ENCODE measurements at places on chromosomes 6 and 20.

- DNase-seq: no peak
Measured at GRCh38 chr20:61924211-61924857, 141.3 kb downstream of the TAF4 start.

DNA sequence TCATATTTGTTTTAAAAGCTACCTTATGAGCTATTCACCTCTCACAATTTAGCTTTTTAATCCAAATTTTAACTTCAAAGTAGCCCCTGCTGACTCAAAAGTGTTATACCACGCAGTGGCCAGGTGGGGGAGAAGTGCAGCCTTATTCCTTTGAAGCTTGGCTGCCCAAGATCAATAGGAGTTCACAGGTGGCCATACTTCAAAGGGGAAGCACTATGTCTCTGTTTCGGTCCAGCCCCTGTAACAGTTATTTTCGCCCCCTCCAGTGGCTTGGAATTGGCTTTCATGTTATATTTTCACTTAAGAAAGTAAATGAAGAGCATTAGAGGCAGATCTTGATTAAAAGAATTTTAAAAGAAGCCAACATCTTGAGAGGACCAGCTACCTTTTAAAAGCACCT is 608.4 kb downstream of the EPHA7 start:
- DNase-seq: no peak

DNA sequence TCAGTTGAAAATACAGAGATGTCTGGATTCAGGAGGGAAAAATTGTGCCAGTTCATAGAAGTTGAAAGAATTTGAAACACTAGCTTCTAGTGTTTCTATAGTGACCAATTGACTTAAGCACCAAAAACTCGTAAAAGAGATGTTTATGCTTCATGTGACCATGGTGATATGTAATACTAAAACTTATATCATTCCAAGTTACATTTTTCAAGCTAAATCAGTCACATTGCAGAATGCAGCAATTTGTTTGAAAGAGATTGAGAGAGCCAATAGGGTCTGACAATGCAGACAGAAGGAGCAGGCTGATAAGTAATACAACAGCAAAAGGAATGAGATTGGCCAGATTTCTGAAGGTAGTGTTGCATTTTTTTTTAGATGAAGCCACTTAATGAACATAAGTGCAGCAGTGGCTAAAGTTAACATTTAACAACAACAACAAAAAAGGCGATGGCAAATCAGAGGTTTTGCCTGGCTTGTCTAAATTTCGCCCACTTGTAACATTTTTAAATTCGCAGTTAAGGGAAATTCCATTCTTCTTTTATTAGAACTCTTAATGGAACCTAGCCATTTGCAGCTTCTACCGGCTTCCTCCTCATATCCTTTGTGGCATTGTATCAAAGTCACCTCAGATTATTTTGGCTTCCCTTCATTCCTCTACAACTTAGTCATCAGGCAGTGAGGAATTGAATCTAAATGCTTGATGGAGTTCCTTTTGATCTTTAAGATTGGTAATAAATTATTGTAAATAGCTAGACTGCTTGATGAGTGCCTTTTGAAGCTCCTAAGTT is 484.0 kb upstream of the SOX4 start:
- no peak for DNase-seq

GRCh38 chr20:15209537-15209936 is 872.1 kb upstream of the FLRT3 start:
- DNase-seq: no peak

DNA sequence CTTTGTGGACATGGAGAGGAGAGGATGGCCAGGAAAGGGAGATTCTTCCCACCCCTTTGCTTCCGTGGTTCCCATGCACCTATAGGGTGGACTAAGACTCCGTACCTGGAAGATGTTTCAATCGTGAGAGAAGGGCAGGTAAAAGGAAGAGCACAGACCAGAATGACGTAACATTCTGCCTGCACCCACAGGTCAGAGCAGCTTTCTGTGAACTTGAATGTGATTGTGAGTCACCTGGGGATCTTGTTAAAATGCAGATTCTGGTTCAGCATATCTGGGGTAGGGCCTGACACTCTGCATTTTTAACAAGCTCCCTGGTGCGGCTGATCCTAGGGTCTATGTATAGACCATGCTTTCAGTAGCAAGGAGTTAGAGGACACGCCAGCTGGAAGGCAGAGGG is 164.1 kb upstream of the SGK1 start:
- DNase-seq: no peak

GRCh38 chr6:153618371-153619322 is 420.4 kb upstream of the OPRM1 start:
- no peak for DNase-seq

DNA sequence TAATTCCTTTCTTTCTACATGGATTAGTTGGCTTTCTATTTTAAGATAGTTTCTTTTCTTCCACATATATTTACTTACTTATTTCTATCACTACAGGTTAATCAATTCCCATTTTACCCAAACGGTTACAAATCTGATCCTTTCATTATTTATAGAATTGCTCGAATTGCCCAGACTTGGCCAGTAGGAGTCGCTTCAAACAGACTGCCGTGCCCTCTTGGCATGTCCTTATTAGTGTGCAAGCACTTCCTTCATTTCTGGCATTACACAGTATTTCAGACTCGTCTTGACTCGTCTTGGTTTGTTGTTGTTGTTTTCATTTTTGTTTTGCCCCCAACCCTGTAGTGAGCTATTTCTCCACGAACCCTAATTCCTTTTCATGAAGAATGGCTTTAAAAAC is 74.6 kb downstream of the SAMD3 start:
- no peak for DNase-seq

GRCh38 chr20:53834062-53834442 is 236.3 kb downstream of the BCAS1 start:
- no peak for DNase-seq

DNA sequence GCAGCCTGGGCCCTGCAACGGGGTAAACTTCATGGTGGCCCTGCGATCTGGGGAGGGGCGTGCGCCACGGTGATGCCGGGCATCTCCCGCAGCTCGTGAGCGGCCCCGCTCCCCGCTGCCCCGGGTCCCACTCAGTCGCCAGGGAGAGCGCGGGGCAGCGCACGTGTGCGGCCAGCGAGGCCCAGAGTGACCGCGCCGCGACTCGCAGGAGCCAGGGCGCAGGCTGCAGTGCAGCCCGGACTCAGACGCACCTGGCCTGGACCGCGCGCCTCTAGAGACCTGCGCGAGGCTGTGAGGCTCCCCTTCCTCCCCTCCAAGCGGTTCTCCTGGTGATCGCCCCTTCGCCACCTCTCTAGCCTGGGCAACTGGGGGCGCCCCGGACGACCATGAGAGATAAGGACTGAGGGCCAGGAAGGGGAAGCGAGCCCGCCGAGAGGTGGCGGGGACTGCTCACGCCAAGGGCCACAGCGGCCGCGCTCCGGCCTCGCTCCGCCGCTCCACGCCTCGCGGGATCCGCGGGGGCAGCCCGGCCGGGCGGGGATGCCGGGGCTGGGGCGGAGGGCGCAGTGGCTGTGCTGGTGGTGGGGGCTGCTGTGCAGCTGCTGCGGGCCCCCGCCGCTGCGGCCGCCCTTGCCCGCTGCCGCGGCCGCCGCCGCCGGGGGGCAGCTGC is 652 bp downstream of the BMP6 start:
- DNase-seq: peak; percentile 3

GRCh38 chr20:45289942-45290676 is 16.5 kb upstream of the RBPJL start:
- no peak for DNase-seq

GRCh38 chr20:2564406-2564805 is 28.0 kb downstream of the TMC2 start:
- no peak for DNase-seq

DNA sequence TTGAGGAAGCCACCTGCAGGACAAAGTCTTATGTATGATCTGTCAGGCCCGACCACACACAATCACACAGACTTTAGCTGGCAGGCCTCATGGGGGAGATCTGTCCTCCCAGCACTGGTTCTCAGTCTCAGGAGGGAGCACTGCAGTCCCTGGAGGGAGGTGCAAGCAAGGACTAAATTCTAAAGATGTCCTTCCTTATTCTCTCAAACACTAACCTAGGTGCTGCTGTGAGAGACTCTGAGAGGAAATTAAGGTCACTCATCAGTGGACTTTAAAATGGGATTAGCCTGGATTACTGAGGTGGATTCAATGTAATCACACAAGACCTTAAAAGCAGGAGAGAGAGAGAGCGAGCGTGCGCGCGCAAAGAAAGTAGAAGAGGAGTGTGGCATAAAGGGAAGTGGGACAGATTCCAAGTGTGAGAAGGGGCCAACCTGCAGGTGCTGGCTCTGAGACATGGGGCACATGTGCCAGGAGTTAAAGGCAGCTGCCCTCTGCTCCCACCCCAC is 14.3 kb downstream of the GLO1 start:
- DNase-seq: no peak

DNA sequence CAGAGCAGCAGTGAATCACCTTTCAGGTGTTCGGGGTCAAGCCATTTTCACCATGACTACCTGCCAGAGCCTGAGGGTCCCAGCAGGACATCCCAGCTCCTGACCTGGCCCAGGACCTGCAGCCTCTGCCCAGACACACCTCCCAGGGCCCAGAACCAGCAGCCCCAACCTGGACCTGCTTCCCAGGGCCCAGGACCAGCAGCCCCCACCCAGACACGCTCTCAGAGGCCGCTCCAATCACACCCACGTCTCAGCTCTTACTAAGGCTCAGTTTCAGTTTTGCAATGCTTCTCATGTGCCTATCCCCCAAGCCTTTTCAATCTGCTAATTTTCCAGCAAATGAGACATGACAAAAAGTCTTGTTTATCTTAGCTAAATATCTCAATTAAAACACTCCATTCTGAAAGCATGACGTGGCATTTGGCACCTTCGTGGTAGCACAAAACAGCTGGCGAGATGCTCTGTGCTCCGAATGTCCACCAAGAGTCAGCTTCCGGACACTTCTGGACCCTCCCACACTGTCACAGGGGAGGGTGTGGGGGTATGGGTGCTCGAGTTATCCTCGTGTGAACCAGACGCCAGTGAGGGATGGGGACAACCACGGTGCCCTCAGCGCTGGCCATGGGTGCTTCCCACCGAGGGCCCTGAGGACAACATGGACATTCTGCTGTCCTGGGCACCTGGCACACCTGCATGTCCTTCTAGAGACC is 253.2 kb downstream of the DLL1 start:
- DNase-seq: no peak

DNA sequence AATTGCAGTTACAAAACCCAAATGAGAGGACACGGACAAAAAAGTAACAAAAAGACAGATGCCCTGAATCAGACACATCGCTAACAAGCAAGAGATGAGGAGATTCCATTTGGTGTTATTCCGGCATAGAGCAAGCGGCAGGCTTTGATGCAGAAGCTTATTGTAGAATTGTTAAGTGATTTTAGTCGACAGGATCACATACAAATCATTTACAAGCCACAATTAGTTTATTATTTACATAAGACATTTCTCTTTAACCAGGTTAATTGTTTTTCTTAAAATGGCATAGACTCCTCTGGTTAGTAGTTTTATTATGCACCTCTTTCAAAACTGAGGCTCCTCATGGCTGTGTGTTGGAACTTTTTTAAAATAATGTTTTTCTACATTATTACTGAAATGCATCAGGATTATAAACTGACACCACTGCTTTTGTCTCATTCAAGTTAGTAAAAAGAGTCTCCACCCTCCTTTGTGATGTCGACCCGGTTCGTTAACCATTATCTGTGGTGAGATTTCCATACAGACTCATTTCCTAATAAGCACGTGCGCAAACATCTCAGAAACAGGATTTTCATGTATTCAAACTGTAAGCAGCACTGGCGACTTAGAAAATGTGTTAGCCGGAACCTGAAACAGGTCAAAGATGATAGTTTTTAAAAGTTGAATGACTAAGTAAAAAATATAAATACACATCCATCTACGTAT is 119.8 kb downstream of the COL12A1 start:
- no peak for DNase-seq

- DNase-seq: no peak
Measured at GRCh38 chr6:164296411-164296810, 881.9 kb downstream of the QKI start.

GRCh38 chr6:98808541-98809210 is 25.7 kb upstream of the POU3F2 start:
- DNase-seq: no peak

DNA sequence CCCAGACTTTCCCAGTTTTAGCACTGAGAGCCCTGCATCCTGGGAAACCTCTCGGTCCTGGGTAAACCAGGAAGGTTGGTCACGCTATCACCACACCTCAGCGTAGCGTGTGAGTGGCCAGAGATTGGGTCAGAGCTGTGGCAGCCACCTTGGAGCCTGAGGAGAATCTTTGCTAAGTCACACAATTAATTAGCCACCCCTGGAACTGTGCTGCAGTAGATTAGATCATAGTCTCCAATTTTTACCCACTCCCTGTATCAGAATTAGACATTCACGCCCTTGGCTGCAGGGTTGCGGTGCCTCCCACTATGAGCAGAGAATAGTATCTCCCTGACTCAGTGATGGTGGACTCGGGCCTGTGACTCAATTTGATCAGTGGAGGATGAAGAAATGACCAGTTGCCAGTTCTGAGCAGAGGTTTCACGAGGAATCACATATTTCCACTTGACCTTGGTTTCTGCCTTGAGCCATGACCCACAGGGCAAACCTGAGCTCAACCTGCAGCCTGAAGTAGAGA is 6.0 kb upstream of the PTGIS start:
- no peak for DNase-seq

GRCh38 chr6:30157999-30158398 is 3.0 kb downstream of the TRIM10 start:
- DNase-seq: no peak

DNA sequence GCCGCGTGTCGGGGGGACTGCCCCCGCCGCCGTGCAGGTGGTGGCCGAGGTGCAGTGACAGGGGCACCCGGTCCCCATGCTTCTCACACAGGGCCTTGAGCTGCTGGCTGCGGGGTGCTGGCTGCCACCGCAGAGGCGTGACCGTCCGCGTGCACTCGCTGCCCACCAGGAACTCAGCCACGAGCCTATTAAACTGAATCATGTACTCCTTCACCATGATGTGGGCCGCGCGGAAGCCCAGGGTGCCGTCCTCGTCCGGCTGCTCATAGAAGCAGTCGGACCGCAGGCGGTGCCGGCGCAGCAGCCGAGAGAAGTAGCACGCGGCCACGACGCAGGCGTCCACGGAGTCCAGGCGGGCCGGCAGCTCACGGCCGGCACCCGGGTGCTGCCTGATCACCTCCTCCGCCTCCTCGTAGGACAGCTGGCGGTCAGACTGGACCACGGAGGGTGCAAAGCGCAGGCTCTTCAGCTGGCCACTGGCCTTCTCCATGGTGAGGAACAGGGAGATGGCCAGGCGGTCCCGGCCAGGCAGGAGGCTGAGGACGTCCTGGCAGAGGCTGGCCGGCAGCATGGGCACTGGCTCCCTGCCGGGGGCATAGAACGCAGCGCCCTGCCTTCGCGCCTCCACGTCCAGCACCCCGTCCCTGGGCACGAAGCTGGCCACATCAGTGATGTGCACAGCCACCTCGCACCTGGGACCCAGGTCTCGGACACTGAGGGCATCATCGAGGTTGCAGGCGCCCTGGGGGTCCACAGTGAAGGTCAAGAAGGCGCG is 9.8 kb downstream of the HELZ2 start:
- DNase-seq: no peak

All from CD4-positive, alpha-beta T cell (primary cell).